ENCODE measurements at places on chromosomes 3 and 15.

DNA sequence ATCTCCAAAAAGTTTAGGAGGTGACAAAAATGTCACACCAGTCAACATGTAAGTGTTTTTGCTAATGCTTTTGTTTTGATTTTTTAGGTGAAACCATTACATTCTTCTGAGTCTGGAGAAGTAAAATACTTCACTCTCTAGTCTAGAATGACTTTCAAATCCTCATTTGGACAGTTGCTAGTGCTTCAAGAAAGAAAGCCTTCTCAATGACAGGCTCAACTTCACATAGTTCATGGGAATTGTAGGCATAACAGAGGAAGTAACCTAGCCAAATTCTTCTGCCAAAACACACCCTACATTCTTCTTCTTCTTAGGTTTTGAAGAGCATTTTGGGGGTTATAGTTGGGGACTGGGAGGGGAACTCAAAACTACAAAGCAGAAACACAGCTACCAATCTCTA, 29.4 kb upstream of the HEG1 start:
- no peak for DNase-seq

GRCh38 chr15:34018021-34018645, 20.9 kb downstream of the AVEN start:
- peak; percentile 23 for DNase-seq

DNA sequence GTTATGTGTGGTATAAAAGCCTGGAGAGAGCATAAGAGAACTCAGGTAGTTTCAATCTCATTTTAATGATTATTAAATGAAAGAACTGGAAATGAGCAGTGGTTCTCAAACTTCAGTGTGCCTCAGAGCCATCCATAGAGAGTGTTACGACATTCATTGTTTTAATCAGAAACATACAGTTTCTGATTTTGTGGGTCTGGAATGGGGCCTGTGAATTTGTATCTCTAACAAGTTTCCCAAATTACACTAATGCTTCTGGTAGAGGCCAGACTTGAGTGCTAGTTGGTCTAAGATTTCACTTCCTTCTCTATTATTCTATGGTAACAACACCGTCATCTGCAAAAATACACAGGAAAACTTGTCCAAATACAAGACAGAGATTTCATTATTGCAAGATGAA, 292.0 kb upstream of the NECTIN3 start:
- DNase-seq = no peak

- DNase-seq = no peak
Observed at GRCh38 chr3:126580746-126581145, 22.0 kb upstream of the C3orf22 start.

DNA sequence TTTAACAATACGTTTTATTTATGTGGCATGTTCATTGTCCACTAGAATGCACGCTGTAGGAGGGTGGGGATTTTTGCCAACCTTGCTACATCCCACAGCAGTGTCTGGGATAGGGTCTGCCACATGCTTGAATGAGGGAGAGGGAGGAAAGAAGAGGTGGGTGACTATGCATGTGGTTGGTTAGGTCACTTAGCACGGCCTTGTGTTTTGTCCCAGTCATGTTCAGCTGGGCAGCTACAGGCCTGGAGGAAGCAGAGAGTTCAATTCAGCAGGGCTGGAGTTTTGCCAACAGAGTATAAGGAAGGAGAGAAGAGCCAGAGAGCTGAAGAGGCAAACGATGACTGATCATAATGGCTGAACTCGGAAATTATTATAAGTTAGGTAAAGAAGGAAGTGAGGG, 268.4 kb upstream of the NSMCE3 start:
- DNase-seq = no peak

- no peak for DNase-seq
Observed at GRCh38 chr15:66241087-66241907, 12.3 kb downstream of the MEGF11 start.

- peak; percentile 90 for DNase-seq
Observed at GRCh38 chr15:40776537-40777141, 6.9 kb downstream of the C15orf62 start.

DNA sequence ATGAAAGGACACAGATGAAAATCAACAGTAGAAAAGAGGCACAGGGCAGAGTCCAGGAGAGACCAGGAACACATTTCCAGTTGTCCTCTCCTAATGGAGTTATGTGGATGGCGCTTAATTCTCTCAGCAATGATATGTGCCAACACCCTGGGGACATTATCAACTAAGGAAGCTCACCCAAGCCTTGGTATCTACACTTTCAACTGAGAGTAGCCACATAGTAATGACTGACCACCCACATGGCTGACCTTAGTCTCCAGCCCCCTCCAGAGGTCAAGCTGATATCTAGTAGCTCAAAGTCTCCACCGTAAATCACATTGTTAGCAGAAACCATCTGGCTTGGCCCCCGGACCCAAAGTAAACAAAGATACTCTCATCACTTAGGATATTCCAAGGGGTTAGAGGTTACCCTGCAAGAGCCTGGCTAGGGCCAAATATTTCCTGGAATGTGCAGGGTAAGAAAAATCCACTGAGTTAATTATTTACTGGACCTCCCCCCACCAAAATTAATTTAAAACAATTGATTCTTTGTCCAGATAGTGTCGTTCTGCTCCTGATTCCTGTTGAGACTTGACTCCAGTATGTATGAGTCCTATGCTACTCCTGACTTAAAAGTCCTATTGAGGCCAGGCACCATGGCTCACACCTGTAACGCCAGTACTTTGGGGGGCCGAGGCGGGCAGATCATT, 24.8 kb downstream of the GABRR3 start:
- DNase-seq = no peak

- no peak for DNase-seq
Observed at GRCh38 chr3:141921316-141921715, 44.9 kb downstream of the ATP1B3 start.

DNA sequence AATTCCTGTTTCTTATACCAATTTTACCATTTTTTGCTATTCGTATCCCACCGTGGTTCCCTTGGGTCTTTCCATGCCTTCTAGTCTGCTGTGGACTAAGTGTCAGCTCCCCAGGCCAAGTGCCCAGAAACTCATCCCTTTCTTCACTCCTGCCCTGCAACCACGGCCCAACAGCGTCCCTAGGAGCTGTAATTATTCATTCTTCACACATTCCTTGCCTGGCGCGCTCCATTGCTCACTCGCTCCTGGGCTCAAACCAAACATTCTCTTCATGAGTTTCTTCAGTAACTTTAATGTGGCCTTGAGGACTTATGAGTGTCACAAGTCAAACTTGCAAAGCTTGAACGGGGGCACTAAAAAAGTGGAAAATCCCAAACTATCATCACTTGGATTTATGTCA, 15.7 kb downstream of the GABRB3 start:
- no peak for DNase-seq

DNA sequence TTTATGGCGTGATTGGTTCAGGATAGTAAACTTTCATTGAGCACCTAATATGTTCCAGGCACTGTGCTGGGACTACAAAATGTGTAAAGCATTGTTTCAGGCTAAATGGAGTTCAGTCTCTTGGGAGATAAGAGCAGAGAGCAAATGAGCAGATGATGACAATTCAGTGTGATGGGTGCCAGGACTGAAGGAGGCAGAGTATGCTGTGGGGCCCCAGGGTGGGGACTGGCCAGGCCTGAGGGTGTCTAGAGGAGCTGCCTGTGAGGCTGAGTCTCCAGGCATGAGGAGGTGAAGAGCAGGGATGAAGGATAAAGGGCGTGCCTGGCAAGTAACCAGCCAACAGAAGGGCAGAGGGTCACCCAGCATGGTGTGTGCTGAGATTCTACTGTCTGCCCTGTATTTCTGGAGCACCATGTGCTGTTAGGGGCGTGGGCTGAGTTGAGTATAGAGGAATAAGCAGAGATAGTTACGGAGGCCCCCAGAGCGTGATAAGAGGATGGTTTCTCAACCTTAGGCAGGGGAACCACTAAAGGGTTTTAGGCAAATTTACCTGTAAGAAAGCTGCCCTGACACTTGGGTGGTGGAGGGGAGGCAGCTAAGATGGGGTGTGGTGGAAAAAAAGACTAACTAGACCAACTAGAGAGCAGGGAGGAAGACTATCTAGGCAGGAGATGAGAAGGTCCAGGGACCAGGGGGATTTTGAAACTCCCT, 38.5 kb downstream of the EPHB1 start:
- no peak for DNase-seq

DNA sequence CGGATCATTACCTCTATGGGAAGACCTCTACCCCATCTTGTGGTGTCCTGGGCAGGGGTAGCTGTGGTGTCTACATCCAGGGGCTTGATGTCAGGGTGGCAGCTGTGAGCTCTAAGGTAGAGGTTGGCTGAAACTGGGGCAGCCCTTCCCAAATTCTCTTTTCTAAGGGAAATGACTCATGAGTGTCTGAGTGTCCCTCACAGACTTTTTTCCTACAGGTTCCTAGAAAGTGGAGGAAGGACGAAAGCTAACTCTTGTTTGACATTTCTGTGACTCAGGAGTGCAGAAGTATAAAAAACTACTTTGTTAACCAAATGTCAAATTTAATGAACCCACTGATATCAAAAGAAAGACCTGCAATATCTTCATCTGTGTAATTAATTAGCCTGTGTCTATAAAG, 481.5 kb downstream of the PDCD6IP start:
- no peak for DNase-seq

- no peak for DNase-seq
Observed at GRCh38 chr3:82293867-82294266, 532.4 kb upstream of the GBE1 start.

GRCh38 chr3:155096303-155097008, 16.3 kb downstream of the MME start:
- no peak for DNase-seq

GRCh38 chr3:171615686-171616085, 155.5 kb upstream of the TNIK start:
- no peak for DNase-seq

- peak; percentile 38 for DNase-seq
Observed at GRCh38 chr15:39453620-39454019, 127.3 kb upstream of the THBS1 start.

DNA sequence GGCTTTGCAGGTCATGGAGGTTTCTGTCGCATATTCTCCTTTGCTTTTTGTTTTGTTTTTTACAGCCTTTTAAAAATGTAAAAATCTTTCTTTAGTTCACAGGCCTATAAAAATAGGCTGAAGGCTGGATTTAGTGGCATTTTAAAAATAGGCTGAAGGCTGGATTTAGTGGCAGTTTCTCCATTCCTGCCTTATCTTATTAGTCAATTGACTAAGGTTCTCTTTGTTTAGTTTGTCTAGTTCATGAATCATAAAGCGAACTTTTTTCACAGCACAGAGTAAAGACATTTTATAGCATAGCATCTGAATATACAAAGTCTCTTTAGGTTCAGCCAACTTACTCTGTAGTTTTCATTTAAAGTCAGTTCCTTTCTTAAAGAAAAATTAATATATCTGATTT, 31.4 kb downstream of the AP4E1 start:
- DNase-seq = no peak

GRCh38 chr15:68429691-68430470, 2.1 kb downstream of the ITGA11 start:
- no peak for DNase-seq

DNA sequence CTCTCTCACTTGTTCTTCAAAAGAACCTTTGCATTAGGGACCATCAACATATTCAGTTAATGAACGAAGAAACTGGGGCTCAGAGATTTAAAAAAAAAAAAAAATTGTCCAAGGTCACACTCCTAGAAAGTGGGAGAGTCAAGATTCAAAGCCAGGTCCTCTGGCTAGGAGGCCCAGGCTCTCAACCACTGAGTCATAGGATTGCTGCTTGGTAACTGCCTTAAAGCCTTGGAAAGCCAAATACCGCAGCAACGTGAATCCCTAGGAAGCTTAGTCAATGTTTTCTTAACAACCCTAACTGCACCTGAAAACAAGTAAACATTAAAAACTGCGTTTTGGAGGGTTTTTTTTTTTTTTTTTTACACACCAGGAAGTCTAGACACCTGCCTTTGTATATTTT, 156.8 kb downstream of the WNT5A start:
- peak; percentile 71 for DNase-seq

DNA sequence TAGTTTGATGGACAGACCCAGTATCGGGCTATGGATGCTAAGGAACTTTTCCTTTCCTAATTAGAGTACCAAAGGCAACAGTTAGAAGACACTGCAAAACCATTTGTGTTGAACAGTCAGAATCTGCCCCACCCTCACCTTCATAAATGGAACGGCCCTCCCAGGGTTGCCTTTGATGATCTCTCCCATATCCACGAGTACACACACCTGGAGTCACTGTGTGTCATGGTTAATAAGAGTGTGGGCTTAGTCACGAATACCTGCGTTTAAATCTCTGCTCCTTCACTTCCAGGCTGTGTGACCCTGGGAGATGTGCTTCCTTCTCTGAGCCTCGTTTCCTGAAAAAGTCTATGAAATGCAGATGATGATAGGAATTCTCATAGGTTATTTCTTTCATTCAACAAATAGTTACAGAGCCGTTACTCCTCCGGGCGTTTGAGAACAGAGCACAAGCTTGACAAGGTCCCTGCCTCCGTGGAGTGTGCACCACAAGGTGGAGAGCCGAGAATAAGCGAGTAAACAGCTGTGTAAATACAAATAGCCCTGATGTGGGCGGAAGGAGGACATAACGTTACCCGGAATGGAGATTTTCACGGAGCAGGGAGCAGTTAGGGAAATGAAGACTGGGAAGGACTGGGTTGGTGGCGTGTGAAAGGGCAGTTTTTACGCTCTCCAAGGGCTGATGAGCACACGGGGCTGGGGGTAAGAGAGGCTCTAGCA, 6.7 kb downstream of the SLC51A start:
- no peak for DNase-seq

- no peak for DNase-seq
Observed at GRCh38 chr3:69329892-69330291, 56.0 kb downstream of the FRMD4B start.

DNA sequence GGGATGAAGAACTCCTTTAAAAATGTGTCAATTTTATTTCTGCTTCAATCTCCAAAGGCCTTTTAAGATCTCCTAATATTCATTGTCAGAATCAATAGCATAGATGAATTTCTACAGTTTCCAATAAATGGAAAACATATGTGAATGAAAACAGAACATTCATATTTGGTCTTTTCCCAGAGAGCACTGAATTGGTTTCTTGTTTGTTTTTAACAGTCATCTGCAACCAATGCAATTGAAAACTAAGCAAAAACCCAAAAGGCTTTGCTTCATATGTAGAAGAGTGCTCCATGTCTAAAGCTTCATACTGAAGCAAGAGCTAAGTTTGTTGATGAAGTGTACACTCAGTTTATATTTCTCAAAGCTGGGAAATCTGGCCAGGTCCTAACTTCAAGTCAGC, 426.5 kb upstream of the CDIN1 start:
- no peak for DNase-seq
